Stimulated activated CD4-positive, alpha-beta T cell treated with anti-CD3 and anti-CD28 coated beads, Interleukin-15, amount 100 ng/mL, for 1 hour (primary cell): ENCODE measurements at places on chromosomes 2 and 18.

- no peak for DNase-seq
Observed at GRCh38 chr2:153043385-153043784, 325.0 kb downstream of the ARL6IP6 start.

GRCh38 chr2:15594291-15595256, 2.9 kb downstream of the DDX1 start:
- no peak for DNase-seq

DNA sequence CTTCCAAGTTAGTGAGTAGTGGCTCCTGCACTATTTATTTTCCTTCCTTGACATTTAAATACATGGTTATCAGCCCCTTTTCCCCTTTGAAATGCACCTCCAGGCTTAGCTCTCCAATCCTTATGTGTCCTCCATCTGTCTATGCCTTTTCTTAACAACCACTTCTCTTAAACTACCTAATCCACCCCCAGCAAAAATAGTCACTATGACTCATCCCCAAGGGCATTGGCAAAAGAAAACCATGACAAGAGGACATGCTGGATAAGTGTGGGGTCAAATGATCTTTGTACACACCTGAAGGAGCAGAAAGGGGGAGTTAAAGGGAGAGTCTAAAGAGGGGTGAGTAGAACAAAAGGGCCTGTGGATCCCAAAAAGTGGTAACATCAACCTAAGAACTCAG, 127.2 kb downstream of the ANKRD44 start:
- DNase-seq: no peak

DNA sequence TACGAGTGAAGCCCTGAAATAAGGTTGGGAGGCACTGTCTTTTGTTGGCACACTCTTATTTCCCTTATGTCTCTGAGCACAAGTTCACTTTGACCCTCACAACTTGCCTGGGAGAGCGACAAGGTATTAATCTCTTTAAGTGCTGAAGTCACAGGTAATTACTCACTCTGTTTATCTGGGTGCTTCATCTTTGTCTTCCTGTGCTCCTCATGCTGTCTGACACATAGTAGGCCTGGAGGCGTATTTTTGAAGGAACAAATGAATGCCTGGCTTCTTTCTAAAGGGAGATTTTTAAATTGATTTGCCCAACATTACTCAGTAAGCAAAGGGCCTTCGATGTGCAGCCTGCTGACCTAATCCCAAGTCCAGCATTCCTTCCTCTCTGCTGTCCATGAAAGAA, 507.1 kb upstream of the TNP1 start:
- no peak for DNase-seq

GRCh38 chr2:71851094-71851750, 296.4 kb downstream of the CYP26B1 start:
- no peak for DNase-seq
